ENCODE measurements at places on chromosomes 3 and 15.

GRCh38 chr15:76994496-76994895 is 430 bp upstream of the PSTPIP1 start:
- no peak for DNase-seq

- no peak for DNase-seq
Observed at GRCh38 chr3:54476891-54477290, 354.5 kb downstream of the CACNA2D3 start.

DNA sequence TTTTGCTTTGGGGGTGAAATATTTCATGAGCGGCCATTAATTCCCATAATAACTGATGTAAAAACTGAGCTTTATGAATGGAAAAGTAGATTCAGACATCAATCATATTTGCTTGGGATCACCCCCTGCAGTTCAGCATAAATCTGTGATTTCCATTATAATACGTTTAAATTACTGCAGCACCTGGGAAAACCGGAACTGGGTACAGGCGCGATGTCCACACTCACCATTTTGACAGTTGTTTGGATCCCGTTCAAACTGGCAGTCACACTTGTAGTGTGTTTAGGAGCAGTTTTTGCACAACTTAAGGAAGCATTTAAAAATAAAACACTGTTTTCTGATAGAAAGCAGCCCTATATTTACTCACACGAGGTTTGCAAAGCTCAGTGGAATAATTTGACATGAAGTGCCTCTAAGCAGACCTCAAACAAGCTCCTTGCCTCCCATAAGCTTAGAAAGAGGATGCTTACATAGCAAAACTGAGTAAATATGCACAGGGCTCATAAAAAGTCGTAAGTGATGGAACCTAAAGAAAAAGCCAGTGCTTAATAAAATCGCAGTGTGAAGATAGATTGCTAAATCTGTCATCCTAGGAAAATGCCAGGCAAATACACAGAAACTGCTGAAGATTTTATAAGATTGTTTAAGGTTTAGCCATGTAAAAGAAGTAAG is 377.6 kb downstream of the PTPRG start:
- no peak for DNase-seq

DNA sequence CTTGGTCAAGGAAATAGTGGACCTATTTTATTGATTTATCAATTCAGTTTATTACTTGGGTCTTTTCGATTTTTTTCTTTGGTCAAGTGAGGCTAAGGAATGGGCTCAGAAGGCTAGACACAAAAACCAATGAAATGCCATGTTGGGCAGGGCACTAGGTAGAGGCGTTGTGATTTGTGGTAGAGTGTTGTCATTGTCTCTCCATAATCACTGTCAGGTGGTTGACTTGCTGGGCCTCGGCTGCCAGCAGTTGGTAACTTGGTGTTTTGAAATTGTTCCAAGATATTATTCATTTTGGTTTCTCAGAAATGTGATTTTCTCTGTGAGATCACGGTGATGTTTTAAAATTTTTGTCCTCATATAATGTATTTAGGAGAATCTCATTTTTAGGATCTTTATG is 173.6 kb downstream of the KLHL25 start:
- DNase-seq: no peak

GRCh38 chr3:32148351-32148750 is 41.9 kb downstream of the GPD1L start:
- no peak for DNase-seq

DNA sequence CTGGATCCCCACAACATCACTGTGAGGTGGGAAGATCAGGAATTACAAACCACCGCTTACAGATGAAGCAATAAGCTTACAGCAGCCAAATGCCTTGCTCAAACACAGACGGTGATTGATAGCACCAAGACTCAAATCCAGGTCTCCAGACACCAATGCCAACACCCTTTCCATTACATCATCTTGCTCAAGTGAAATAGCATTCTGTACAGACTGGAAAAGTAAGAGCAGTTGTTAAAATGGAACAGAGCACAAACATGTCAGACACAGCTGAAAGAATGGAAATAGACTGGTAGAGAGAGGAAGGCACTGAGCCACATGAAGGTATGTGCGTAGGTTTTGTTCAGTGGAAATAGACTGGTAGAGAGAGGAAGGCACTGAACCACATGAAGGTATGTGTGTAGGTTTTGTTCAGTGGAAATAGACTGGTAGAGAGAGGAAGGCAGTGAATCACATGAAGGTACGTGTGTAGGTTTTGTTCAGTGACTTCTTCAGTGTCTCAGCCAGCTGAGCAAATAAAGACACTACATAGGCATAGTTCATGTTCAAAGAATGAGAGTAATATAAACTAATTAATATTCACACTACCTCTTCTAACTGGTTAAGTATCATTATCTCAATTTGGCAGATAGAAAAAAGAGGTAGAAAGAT is 15.6 kb downstream of the CLDN1 start:
- DNase-seq: peak; percentile 62

GRCh38 chr3:177238686-177239216 is 41.5 kb upstream of the TBL1XR1 start:
- no peak for DNase-seq

DNA sequence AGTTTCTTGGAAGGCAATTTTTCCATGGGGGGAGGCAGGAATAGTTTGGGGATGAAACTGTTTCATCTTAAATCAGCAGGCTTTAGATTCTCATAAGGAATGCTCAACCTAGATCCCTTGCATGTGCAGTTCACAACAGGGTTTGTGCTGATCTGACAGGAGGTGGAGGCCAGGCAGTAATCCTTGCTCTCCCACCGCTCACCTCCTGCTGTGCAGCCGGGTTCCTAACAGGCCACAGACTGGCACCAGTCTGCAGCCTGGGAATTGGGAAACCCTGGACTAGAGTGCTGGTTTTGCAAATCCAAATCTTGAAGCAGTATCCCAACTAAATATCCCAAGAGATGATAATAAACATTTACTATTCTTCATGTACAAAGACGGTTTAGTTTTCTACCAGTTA is 256.3 kb upstream of the TMCO5A start:
- no peak for DNase-seq

GRCh38 chr15:96075895-96076294 is 254.6 kb upstream of the NR2F2 start:
- no peak for DNase-seq

GRCh38 chr3:78338405-78338804 is 1298.5 kb downstream of the ROBO2 start:
- no peak for DNase-seq

- DNase-seq: peak; percentile 72
Observed at GRCh38 chr15:72285927-72286516, 13.7 kb upstream of the PARP6 start.

- DNase-seq: no peak
Observed at GRCh38 chr3:180855364-180855763, 57.1 kb upstream of the FXR1 start.

DNA sequence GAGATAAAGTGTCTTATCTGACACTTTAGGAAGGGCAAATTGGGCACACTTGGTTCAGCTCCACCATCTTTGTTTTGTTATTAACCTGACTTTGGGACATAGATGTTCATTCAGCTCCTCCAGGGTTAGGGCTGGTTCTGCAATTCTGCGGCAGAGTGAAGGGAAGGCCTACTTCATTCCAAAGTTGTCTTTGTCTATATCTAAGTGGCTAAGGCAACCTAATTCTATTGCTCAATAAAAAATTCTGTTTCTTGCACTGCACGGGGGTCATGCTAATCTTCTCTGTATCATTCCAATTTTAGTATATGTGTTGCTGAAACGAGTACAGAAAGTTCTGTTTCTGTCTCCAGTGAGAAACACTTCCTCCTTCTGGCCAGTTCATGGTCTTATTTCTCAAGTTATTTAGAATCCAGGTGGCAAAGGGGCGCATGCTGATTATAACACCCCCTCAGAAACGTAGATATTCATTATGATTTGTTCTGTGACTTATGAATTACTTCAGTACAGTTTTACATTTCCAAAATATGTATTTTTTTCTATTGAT is 53.5 kb downstream of the PFN2 start:
- no peak for DNase-seq

DNA sequence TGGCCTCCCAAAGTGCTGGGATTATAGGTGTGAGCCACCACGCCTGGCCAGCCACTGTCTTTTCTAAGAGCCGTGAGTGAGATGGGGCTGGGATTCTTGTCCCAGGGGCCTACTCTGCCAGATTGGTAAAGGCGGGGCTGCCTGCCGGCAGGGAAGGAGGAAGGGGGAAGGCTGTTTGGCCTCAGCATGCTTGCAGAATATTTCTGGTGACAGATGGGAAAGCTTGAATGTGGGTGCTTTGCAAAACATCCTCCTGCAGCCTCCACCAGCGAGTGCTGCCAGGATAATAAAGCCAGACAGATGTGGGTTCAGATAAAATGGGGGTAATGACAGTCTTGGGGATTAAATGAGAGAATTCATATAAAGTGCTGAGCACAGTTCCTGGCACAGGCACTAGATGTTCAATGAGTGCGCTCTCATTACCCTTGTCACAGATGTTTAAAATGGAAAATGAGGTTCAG is 19.8 kb upstream of the ACOX2 start:
- DNase-seq: no peak

GRCh38 chr15:45253330-45253729 is 1.3 kb downstream of the SLC28A2 start:
- no peak for DNase-seq

DNA sequence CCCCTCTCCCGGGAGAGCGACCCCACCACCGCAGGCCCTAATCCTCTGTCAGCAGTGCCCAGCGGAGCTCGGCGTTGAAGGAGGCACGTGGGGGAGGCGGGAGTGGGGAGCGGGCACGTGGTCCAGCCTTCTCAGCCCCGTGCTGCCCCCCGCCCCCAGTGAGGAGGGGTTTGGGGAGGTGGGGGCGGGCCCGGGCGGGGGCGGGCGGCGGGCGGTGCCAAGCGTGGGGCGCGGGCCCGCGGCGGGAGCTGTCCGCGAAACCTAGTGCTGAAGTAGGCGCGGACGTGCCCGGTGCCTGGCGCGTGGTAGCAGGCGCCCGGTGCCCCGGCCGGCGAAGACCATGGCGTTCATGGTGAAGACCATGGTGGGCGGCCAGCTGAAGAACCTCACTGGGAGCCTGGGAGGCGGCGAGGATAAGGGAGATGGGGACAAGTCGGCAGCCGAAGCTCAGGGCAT is at the start of gene CPLX3:
TSS of gene CPLX3 (plus strand) at position 264 of the 456 bp plus-strand sequence. CDS start at position 341, 77 bp downstream.
- DNase-seq: peak; percentile 75

GRCh38 chr3:131883086-131883485 is 151.7 kb downstream of the CPNE4 start:
- DNase-seq: no peak

- DNase-seq: peak; percentile 61
Observed at GRCh38 chr3:55480911-55481743, 6.0 kb downstream of the WNT5A start.

GRCh38 chr3:193847402-193847801 is 254.4 kb downstream of the OPA1 start:
- no peak for DNase-seq

DNA sequence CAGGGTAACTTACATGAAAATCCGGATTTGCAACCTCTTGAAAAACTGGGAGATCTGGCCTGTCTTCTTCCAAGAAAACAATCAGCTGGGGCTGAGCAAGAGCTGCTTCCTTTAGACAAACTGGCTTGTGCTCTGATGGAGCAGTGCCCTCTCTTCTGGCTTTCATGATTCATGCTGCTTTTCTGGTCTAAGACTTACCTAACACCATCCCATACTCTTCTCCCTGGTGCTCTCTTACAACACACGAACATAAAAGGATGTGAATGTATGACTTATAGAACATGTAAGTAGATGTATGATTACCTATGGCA is 9.9 kb downstream of the TJP1 start:
- peak; percentile 54 for DNase-seq

DNA sequence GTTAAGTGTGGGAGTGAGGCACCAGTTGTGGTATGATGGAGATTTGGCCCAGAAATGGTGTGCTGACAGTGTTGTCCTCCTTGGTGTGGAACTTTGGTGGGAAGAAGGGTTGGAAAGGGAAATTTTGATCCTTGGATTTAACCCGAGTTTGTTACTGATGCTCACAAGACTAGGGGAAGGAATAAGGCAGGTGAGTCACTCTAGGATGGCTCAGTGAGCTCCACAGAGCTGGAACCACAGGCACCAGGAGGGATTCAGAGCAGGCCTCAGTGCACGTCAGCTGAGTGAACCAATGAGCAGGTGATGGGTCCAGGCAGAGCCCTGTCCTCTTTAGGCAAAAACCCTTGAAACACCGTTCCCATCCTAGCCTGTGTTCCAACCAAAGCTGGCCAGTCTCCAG is 11.4 kb downstream of the CHRD start:
- DNase-seq: no peak

- DNase-seq: no peak
Observed at GRCh38 chr15:74343127-74343796, 24.2 kb downstream of the CYP11A1 start.

DNA sequence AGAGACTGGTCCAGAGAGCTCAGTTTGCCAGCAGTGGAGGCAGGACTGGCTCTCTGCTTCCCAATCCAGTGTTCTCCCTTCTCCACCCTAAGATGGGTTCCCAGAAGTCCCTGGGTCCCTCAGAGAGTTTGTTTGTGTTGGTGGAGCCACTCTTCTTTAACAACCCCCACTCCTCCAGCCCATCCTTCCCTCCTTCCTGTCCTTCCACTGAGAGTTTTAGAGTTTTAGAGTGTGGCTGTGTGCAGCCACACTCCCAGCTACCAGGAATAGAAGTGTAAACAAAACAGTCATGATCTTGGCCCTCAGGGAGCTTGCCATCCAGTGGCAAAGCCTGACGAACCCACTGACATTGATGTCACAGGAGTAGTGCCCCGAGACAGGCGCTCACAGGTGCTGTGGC is 12.5 kb upstream of the FBLN2 start:
- no peak for DNase-seq

- DNase-seq: no peak
Observed at GRCh38 chr3:186772281-186772694, 11.1 kb upstream of the EIF4A2 start.

DNA sequence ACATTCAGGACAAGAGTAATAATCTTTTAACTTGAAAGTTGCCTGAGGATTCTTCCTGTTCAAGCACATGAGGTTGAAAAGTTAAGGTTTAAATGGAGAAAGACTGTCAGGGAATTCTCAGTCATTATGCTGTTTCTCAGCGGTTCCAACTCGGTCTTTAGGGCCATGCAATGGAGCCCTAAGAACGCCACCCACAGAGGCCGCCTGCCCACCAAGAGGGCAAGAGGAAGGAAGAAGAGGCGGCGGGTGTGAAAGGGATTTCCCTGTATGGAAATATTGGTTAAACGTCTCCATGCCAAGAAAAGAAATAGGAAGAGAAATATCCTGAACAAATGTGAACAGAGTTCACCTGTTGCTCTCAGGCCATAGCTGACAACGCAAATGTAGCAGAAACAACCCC is 234.4 kb downstream of the OCA2 start:
- no peak for DNase-seq
